Hindlimb muscle (tissue), 1 donor: ENCODE measurements at places on chromosomes 6 and 20.

- no peak for DNase-seq
These were observed 51.1 kb upstream of the PREP start for GRCh38 chr6:105453968-105454367.

DNA sequence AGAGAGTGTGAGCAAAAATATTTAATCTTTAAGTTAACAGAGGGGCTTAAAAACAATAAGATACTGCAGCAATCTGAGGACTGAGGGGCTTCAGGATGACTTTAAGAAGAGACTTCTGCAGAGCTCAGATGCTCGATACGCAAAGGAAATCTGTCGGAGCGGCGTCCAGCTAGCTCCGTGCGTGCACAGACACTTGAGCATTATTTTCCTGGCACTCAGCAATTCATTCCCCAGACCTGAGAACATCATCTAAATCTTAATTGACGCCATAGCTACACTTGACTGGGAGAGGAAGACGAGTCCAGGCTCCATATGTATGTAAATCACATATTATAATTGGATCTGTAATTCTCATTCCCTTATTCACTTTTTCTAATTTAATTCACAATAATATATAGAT lies 228.2 kb downstream of the SOD2 start:
- DNase-seq = peak; percentile 89

GRCh38 chr20:3681931-3682781 lies at the start of gene ADAM33:
Gene ADAM33 (minus strand): TSS chr20:3682010. CDS start chr20:3682004, 6 bp downstream.
- no peak for DNase-seq

DNA sequence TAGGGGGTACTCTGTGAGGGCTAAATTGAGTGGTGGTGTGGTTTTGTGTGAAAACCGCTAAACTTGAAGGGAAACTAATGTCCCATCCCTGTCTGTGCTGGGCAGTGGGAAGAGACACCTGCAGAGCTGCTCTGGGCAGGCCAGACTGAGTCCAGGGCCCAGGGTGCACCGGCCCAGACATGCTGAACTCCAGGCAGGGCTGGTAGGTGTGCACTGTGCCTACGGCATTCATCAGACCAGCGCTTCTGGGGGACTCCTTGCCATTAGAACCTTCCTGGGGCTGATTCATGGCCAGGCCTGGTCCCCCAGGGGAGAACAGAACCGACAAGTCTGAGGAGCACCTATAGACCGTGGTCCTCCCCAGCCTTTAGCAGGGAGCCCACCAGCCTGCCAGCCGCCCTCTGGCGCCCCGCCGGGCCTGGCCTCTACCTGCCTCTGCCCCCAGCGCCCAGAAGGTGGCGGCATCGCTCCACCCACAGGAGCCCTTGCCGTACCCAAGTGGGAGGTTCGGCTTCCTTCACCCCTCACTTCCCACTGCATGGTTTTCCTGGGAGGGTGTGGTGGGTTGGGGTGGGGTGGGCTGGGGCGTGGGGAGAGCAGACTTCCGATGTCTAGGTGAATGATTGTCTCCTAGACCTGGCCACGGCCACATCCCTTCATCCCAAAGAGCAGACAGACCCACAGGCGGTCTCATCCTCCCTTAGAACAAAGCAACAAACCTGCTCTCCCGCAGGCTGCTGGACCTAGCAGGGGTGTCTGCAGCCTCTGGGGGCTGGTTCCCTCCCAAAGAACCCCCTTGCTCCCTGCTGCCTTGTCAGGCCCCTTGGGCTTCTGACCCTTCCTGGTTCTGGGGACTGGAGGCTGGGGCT lies 15.5 kb downstream of the CCDC167 start:
- peak; percentile 47 for DNase-seq

DNA sequence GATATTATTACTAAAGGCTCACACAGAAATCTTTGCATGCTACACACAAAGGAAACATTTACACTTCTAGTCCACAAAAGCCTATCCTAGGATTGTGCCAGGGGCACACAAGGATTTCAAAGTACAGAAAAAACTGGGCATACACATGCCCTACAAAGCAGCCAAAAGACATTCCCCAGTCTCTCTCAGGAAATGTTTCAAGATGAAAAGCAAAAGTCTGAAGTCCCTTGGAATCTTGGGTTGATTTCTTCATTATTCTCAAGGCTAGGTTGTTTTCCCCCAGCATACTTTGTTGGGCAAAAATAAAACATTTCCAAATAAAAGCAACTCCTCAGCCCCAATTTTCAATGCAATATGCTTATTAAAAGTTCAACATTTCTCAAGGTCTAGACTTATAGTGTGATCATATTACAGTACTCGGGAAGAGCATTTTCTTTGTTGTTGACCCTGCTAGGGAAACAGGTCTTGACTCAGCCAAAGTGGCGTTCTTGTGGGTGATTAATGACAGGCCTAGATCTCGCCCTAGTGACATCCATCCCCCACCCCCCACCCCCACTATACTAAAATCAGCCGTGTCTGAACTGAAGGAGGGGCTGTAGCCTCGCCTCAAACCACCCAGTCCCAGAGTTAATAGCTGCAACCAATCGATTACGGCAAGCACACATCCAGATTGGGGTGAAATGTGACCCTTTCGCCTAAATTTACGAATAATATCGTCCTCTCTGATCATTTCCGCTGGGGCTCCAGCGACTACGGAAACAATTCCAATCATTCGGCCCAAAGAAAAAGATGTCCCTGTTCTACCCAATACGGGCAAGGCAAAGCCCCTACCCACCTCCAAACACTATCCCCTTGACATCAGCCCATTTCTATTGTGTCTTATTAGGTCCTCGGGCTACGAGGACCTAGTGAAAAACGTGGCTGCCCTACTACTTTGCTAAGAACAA lies 1.4 kb downstream of the AKIRIN2 start:
- peak; percentile 76 for DNase-seq

GRCh38 chr6:85580118-85580877 lies 13.4 kb downstream of the SNX14 start:
- DNase-seq = no peak

- no peak for DNase-seq
These were observed 831.8 kb downstream of the EPHA7 start for GRCh38 chr6:92587525-92587924.

DNA sequence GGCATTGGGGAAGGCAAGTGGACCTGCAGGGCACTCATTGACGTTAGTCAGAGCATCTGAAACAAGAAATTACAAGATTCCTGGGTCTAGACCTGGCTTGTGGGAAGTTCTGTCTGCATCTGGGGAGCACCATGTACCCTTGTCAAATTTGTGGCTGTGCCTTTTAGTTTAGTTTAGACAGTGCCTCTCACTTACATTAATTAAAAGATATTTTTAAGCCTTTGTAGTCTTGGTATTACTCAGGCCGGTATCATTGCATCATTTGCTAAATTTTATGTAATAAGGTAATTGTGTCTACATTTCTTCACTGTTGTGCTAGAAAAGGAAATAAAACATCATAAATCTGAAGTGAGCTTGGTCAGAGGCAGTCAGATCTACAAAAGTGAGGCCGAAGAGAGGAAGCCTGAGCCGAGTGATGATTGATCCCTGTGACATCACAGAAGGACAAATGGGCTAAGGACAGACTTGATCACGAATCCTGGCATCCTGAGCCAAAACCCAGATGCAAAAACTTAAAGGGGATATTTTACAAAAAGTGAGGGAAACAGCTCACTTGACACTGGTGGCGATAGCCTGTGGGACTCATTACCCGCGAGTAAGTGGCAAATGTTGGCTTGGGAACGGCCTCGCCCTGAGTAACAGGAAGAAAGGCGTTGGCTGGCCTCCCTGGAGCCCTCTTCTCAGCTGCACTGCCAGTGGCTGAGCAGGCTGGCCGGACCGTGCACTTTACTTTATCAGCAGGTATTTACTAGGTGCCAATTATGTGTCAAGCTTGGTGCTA lies 106.5 kb downstream of the TCP11 start:
- DNase-seq = no peak

- DNase-seq = no peak
These were observed 79.8 kb upstream of the TRDN start for GRCh38 chr6:123716506-123716905.

DNA sequence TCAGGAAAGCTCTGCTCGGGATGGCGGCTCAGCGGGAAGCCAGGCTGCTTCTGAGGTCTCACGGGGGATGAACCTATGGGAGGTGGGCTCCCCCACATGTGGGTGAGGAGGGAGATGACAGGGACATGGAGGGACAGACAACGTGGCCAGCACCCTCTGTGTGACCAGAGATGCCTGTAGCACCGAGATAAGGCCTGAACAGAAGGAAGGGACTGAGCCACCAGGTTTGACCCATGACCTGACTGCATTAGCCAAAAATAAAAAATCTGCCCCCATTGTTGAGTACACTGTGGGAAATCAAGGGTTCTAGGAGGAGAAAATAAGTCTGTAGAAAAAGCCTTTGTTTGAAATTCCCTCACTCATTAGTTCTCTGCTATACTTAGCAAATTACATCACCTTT lies 105.7 kb downstream of the RNASET2 start:
- DNase-seq = no peak

DNA sequence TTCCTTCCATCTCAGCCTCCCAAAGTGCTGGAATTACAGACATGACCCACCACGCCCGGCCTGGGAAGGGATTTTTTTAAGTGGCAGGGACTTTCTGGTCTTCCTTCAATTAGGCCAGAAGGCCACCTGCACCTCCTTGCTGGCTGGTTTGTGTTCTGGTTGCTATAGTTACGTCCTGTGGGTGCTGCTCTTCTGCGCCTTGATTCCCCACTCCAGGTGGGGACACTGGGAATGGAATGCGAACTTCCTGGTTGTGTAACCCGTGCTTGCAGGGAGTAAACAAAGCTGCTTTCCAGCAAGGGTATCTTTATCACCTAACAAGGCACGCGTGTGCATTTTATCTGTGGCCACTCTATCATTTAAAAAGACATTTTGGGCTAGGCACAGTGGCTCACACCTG lies 117.7 kb downstream of the PLEKHG1 start:
- DNase-seq = no peak

GRCh38 chr6:113595911-113596376 lies 261.2 kb upstream of the MARCKS start:
- peak; percentile 85 for DNase-seq

DNA sequence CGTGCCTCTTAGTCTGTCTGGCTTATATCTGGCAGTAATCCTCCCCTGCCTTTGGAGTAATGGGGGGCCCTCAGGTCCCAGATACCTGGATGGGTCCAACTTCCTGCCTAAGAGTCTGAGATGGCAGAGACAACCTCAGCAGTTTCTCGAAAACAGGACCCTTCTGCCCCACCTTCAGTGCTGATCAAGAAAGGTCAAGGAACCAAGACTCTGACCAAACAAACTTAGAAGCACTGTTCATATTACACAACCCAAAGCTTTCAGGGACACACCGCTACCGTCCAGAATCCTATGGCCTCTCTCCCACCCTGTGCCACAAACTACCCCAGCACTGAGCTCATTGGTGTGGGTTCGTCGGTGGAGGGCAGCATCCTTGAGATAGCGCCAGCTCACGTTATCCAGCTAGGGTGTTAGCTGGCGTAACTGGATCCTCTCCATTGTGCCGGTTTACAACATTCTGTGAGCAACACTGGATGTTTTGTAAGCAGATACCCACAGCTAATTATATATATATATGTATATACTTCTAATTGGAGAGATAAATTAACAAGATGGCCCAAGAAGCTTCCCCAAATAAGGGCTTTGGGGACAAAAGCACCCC lies 7.6 kb upstream of the TMC2 start:
- no peak for DNase-seq

GRCh38 chr20:44171775-44172571 lies 15.0 kb downstream of the JPH2 start:
- DNase-seq = no peak

- DNase-seq = no peak
These were observed 2.8 kb upstream of the HLA-DQB1 start for GRCh38 chr6:32669240-32669639.

GRCh38 chr6:6577735-6578134 lies 10.8 kb upstream of the LY86 start:
- no peak for DNase-seq

- no peak for DNase-seq
These were observed 189.2 kb downstream of the TBC1D7 start for GRCh38 chr6:13139119-13139518.

- DNase-seq = no peak
These were observed 19.9 kb downstream of the UQCC2 start for GRCh38 chr6:33691456-33692077.

GRCh38 chr20:39117491-39117890 lies 155.3 kb downstream of the DHX35 start:
- no peak for DNase-seq

DNA sequence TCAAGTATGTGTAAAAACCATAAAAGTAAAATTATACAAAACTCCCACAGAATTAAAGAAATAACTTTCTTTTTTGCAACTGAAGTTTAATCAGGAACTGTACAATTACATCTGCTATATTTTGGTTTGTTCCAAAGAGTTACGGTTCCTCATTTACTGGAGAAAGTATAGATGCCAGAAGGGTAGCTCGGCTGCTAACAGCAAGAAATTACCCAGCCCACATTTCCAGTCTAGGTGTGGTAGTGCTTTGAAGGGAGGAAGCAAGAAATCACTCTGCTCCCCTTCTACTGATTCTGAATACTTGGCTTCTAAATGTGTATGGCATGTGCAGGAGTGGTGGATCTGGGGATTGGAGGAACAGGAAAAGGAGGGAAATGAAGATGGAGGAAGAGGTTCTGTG lies 441.3 kb downstream of the CDC5L start:
- DNase-seq = no peak

- DNase-seq = no peak
These were observed 122.6 kb downstream of the SGK1 start for GRCh38 chr6:134195164-134195906.

- DNase-seq = no peak
These were observed 7.7 kb upstream of the CAP2 start for GRCh38 chr6:17385660-17386059.

DNA sequence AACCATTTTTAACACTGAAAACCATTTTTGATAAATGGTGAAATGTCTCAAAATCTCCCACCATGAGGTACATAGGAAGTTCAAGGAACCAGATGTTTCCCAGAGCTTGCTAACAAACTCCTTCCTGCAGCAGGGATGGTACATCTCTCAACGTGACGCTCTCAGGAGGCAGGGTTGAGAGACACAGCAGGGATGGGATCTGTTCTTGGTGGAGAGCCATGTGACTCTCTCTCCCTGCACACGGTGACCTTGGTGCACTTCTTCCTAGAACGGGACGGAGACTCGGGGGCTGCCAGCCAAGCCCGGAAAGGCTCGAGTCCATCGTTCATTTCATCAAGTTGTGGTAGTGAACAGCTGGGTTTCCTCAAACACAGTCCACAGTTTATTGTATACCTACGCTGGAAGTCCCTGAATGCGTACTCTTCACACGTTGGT lies 94.2 kb downstream of the FAM50B start:
- DNase-seq = no peak

DNA sequence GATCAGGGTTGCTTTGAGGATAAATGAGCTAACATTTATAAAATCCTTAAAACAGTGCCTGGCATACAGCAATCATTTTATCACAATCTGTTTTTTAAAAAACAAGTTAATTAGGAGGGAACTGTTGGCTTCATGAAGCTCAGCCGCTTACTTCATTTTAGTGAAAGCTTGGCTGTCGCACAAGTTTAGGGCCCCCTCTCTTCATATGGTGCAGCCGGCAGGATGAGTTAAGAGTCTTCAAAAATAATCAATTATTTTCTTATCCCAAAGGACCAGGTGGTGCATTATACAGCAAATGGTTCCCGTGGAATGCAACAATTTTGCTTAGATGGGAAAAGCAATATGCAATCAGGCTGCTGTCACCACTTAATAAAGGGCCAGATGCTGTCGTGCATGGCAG lies 57.4 kb upstream of the PROKR2 start:
- no peak for DNase-seq
